IPS DF 6.9 (cell line): ENCODE measurements at places on chromosomes 6 and 20.

DNA sequence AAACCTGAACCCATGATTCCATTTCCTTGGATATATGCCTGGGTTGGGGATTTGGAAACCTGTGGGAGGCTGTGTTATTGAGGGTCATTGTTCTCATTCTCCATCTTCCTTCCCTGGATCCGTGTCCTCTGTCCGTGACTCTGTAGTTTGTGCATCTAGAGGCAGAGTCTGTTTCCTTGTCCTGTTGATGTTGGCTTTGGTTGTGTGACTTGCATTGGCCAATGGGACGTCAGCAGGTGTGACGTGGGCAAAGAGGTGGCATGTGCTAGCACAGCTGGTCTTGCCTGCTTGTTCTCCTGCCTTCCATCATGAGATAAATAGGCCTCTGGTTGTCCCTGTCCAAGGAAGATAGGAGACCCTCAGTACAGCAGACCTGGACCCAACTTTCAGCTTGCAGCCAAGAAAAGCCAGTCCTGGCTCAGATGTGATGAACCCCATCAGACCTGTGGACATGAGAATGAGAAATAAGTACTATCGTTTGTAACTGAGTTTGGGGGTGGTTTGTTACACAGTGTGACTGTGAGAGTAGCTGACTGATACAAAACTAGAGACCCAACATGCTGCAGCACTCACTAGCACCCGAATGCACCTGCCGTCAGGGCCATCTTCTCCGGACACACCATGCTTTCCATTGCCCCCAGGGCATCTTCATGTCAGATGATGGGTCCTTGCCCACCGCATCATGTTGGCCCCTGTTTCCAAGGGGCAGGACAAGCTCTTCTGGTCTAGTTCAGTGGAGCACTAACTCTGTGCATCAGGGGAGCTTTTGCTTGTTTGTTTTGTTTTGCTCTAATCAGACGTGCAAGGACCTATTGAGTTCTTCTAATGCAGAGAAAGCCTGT is 195.3 kb upstream of the SULF2 start:
- DNase-seq = no peak

DNA sequence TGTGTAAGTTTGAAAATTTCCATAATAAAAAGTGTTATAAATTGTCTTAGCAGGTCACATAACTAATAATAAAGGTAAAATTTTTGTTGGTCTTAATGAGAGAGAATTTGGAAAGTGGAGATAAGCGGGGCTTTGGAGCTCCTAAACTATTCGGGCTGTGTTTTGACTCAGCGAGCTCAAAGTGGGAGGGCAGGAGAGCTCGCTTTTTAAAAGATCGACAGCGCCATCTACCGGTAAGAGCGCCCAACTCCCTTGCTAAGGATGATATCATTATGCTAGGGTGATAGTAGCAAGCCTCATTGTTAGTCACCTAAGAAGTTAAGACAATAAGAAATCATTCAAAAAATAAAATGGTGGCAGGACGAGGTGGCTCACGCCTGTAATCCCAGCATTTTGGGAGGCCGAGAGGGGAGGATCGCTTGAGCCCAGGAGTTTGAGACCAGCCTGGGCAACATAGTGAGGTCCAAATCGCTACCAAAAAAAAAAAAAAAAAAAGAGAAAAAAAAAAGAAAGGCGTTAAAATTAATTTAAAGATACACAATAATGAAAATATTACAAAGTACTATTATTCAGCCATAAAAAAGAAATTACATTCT is 24.8 kb downstream of the C6orf15 start:
- DNase-seq = no peak

DNA sequence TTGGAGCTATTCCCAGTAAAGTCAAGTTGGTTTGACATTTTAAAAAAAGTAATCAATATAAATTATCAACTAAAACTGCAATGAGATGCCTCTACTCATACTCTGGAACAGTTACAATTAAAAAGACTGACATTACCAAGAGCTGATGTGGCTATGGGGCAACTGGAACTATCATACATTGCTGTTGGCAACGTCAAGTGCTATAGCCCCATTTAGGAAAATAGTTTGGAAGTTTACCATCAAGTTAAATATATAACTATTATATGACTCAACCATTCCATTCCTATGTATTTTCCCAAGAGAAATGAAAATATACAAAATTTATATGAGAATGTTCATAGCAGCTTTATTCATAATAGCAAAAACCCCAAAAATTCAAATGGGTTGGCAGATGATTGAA is 111.4 kb upstream of the HDGFL1 start:
- no peak for DNase-seq

DNA sequence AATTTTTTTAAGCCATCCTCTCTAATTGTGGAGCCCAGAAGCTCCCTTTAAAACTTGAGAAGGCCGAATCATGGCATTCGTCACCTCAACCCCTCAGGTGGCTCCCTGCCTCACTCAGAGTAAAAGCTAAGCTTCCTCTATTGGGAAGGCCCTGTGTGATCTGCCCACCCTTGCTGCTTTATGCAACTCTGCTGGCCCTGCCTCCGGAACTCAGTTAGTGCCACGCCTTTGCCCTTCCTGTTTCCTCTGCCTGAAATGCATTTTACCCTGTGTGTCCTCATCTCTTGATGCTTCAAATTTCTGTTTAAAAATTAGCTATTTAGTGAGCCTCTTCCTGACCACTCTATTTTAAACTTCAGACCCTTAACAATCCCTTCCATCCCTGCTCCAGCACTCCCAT is 5.7 kb downstream of the PACRG start:
- no peak for DNase-seq

DNA sequence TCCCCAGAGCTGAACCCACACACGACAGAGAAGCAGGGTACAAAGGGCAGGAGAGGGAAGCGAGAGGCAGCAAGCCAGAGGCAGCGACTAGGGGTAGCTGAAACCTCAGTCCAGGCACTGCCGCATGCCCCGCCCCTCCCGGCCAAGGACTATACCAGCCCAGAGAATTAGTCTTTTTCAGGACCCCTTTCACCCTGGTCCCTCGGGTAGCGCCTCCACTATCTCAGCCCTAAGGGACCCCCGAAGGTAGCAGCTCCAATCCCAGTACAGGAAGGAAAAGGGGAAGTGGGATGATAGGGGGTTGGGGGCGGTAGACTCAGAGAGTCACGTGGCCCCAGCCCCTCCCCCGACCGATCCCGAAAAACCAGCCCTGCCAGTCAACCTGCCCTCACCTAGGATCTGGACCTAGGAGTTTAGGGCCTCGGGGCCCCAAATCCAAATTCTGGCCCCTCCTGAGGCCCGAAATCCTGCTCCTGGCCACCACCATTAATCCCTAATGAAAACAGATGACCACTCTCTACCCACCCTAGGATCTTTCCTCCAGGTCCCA is 1.3 kb downstream of the RGL2 start:
- no peak for DNase-seq

GRCh38 chr6:147166360-147166944 is 37.8 kb upstream of the STXBP5 start:
- DNase-seq = no peak

DNA sequence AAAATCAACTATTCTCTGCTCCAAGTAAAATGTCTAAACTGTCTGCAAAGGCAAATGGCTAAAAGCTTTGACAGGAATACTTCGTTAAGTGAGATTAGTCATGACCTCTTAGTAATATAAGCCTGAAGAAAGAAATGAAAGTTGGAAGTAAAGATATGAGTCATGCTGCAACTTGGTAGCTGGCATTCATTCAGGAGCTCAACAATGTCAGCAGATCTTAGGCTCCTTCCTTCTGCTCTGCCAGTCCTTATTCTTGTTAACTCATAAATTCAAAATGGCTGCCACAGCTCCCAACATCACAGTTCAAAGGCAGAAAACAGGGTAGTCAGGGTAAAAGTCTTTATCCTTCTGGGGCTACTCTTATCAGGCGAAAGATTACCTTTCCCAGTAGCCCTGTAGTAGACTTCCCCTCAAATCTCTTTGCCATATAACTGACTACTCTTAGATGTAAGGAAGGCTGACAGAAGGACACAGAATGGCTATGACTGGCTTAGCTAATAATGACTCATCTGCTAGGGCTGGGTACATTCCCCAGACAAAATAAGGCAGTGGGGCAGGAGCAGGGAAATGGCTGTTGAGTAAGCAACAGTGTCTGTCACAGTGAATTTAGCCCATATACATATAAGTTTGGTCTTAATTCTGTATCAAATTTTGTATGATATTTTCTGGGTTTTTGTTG is 24.4 kb upstream of the C6orf62 start:
- no peak for DNase-seq

- no peak for DNase-seq
Observed at GRCh38 chr6:140623498-140623897, 1249.0 kb upstream of the CITED2 start.

- DNase-seq = no peak
Observed at GRCh38 chr6:152272486-152272885, 364.7 kb downstream of the SYNE1 start.

GRCh38 chr6:100626721-100627120 is 162.0 kb upstream of the SIM1 start:
- DNase-seq = no peak

GRCh38 chr6:166683477-166683876 is 56.4 kb upstream of the RPS6KA2 start:
- DNase-seq = no peak

DNA sequence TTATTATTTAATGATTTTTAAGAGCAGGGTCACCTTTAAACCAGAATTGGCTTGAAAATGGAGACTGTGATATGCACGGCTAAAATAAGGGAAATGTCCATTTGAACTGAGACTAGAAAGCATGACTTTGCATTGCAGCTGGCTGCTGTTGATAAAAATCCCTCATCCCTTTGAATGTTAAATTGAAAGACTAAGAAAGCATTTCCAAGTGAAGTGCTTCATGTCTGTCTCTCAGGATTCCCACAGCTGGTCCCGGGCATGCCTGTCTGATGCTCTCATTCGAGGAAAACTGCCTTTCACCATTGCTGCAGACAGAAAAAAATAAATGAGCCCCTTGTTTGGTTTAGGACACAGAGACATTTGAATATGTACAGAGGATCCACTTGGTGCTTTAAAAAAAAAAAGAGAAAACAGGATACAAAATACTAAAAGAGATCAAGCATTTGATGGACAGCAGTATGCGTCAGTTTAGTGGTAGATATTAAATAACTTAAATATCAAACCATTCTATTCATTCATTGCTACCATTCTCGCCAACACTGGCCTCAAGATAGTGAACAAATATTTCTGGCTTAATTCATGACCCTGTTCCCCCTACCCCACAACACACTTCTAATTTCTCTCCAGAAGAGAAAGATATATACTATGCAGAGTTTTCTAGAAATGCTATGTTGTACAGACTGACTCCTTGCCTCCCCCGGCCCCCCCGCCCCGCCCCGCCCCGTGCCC is 55.0 kb downstream of the TBC1D7 start:
- DNase-seq = no peak

- DNase-seq = no peak
Observed at GRCh38 chr6:11760015-11760473, 18.6 kb downstream of the ADTRP start.

GRCh38 chr20:20831794-20832193 is 119.3 kb upstream of the RALGAPA2 start:
- DNase-seq = no peak

DNA sequence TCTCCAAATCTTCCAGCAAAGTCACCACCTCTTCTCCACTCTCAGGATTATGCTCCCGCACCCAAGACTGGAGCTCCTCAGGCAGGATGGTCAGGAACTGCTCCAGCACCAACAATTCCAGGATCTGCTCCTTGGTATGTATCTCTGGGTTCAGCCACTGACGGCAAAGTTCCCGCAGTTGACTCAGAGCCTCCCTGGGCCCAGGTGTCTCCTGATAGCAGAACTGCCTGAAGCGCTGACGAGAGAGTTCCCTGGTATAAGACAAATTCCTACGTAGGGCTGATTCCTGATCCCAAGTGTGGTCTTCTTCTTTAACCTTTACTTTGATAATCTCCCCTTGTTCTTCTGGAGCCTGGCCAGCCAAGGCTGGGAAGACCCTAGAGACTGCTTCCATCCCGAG is 60.6 kb downstream of the GPX5 start:
- no peak for DNase-seq

DNA sequence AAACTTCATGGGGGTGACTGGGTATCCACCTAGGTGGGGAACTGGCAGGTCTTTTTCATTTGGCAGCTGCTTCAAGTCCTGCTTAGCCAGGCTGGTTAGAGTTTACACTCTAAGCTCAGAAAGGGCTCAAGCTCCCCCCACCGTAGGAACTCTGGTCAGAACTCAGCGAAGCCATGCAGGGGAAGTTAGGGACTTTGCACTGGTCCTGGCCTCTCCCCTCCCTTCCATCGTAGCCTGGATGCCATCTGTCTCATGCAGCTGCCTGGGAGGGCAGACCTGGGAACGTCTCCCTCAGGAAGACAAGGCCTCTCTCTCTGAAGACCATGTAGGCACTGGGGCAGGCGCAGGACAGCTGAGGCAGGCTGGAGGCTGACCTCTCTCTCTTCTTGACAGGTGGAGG is 183.8 kb upstream of the UST start:
- no peak for DNase-seq

DNA sequence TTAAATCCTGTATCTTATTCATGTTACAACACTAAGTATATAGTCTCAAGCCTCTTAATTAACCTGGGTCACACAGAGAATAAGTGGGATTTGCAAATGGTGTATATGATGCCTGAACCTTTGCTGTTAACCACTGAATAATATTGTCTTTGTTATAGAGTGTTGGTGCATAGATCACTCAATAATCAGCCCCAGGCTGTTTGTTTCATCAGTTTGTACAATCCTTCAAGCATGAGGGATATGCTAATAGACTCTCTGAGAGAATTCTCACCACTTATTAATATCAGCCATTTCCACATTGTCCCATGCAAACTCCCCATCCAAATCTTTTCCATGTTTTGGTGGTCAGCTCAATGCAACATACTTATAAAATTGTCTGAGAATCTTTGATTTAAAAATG is 21.7 kb downstream of the OR2B6 start:
- no peak for DNase-seq

GRCh38 chr6:159035891-159036290 is 8.9 kb downstream of the TAGAP start:
- DNase-seq = no peak

DNA sequence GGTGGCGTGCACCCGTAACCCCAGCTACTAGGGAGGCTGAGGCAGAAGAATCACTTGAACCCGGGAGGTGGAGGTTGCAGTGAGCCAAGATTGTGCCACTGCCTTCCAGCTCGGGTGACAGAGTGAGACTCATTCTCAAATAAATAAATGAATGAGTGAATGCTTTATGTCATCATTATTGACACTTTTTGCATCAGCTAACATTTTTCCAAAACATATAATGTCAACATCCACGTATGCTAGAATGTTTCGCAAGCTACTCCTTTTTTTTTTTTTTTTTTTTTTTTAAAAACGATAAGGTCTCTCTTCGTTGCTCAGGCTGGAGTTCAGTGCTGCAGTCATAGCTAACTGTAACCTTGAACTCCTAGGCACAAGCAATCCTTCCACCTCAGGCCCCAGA is 72.2 kb downstream of the SENP6 start:
- DNase-seq = no peak

DNA sequence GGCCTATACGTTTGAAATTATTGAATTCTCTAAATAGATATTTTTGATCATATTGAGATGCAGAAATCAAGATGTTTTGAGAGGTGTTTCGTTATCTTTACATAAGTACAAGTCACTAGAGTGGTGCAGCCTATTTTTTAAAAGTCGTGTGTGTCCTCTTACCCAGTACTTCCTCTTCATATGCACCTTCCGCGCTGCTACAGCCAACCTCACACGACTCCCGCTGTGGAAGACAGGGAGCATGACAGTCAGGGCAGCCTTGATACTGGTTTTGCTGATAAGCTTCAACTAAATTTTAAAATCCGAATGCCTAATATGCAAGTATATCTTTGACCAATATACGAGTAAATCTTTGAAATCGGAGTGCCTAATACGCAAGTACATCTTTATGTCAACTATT is 16.3 kb downstream of the ROS1 start:
- DNase-seq = no peak
